Amygdala (tissue), 56 donors: ENCODE measurements at places on chromosomes 11 and 22.

DNA sequence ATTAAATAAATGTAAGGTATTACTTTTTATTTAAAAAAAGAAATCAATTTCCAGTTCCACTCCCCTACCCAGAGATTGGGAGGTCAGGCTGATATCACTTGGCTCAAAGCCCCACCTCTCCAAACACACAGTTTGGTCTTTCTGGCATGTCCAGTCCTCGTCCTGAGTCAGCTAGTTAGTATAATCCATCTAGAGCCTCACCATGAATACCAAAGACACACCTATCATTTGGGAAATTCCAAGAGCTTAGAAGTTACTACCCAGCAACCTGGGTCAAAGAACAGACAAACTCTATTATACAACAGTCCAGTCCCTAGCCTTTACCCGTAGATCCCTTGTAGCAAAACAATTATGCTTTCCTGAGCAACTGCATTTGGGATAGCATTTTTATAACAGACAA, 9.4 kb downstream of the TREH start:
- DNase-seq, result no peak

- DNase-seq, result no peak
These were observed 400.0 kb downstream of the ETS1 start for GRCh38 chr11:128187377-128187776.

DNA sequence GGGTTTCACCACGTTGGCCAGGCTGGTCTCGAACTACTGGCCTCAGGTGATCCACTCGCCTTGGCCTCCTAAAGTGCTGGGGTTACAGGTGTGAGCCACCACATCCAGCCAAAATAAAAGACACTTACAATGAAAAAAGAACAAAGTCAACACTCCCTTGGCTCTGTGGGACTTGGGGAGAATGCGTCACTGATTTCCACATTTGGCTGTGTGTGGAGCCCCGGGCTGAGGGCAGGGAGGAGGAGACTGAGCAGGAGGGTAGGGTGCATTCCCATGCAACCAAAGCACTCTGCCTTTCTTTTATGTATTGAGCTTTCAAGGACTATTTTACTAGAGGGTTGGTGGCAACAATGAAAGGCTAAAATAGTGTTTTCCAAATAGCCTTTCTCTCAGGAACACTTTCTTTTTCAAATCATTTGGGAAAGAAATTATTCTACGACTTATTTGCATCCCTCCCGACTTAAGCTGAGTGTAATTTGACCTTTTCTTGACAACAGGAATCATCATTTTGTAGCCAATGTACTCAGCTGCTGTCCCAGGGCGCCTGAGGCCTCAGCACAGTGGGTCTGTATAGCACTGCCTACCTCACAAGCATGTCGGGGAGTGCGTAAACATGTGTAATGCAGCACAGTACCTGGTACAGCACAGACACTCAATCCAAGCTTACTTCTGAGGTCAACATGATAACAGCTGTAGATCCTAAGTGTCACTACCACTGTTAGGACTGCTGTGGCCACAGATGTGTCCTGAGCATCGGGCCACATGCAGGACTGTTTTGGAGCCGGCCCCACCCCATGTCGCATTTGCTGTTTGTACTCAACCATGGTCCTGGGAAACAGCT, 10.1 kb upstream of the SERPIND1 start:
- DNase-seq, result no peak

GRCh38 chr11:27507557-27508322, 1.2 kb upstream of the LIN7C start:
- no peak for DNase-seq

DNA sequence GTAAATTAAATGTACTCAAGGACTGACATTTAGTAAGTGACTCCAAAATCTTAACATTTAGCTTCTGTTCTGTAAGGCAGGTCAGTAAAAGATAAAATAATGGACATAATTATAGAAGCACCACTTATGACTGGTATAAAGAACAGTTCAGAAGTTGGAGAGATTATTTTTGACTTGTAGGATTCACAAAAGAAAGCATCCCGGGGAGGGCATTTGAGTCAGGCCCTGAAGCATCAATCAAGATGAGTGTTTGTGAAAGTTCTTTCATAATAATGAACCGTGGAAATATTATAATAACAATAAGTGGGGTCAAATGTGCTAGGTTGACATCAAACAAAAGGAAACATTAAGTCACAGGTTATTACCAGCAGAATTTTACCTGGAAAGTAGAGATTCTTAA, 201.9 kb downstream of the DDX10 start:
- DNase-seq, result no peak

DNA sequence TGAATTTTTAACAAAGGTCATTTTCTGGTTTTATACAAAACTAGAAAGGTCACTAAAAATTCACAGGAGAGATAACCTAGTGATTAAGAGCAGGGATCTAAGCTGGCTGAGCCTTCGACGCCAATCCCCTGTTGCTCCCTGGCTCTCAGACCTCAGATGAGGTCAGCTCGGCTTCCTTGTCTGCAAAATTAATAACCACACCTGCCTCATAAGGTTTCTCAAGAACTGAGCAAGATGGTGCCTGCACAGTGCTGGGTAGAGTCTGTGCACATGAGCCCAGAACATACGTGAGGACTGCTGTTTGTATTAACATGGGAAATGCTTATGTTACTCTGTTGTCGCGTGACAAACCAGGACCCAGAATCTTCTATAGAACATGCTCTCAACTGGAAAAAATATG, 24.4 kb upstream of the CD5 start:
- no peak for DNase-seq

DNA sequence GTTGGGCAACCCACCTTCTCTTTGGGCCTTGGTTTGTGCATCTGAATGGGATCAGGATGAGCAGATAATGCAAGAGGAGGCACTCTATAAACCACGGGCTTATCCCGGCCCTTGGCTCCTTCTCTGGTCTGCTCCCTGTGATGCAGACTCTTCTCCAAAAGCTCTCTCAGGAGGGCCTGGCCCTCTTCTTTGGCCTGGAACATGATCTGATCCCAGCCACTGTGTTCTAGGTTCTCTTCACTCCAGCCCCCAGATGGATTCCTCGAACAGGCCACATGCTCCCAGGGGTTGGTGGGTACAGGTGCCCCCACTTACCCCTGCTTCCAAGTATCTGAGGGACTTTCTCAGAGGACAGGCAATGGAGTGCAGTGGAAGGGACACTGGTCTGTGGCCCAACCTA, 8.7 kb upstream of the UCP3 start:
- no peak for DNase-seq

DNA sequence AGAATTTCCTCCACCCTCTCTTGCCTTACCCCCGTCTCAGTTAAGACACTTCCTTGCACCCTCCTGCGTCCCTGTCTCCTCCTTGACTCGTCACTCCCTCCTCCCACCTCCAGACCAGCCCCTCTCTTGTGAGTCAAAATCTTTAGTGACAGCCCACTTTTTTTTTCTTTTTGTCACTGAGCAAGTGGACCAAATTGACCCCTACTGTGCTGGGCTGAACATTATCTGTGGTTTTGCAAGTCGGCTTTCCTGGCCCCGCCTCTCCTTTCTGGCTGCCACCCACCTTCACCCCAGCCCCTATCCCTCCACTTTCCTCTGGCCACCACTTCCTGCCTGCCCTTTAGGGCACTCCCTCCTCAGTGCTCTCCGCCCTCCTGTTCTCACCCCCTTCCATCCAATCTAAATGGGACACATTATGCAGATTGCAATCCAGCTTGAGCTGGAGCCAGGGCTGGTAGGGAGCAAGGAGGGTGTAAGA, at the start of gene APLNR:
TSS of gene APLNR (minus strand) at position 47 of the 478 bp plus-strand sequence. CDS start 246 bp downstream, outside the sequence.
- DNase-seq, result no peak

GRCh38 chr22:47686594-47687345, 924.3 kb downstream of the TBC1D22A start:
- no peak for DNase-seq

DNA sequence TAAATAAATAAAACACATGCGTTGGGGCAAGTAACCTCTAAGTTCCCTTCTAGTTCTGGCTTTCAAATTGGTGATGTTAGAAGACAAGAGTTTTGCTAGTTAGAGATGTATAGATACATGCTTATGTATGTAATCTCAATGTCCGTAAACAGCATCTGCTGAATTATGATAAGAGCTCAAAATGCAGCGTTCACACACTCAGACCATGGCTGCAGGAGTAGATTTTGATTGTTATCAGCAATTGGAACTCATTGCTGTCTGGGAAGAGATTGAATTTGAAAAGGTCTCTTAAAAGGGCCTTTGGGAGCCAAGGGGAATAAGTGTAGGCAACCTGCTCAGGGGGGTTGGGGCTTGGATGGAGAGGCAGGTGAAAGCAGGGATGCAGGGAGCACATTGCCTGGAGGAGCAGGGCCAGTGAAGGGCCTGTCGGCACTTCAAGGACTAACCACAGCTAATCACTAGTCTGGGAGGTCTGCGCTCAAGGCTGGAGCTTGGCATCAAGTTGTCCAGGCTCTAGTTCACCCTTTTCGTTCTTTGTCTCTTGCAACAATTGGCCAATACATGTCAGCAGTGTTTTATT, 2.7 kb upstream of the RAG1 start:
- no peak for DNase-seq
